ENCODE measurements at places on chromosomes 2 and 18. TPM values are rescaled to one million over a fixed set of nuclear protein-coding genes. Genes with fewer than 3 reads are reported as not detected.

Gene LYPD1
- not detected for total RNA-seq

Gene TSGA10
- 6.7 TPM for total RNA-seq

Gene CXCR4
- 102 TPM for total RNA-seq

- DNase-seq: no peak
Observed at GRCh38 chr2:130198343-130198742, at the start of gene TUBA3E. TSS of gene TUBA3E (minus strand) at chr2:130198439. CDS start at chr2:130198360, 79 bp downstream.

Gene IMMT
- total RNA-seq: 149 TPM

DNA sequence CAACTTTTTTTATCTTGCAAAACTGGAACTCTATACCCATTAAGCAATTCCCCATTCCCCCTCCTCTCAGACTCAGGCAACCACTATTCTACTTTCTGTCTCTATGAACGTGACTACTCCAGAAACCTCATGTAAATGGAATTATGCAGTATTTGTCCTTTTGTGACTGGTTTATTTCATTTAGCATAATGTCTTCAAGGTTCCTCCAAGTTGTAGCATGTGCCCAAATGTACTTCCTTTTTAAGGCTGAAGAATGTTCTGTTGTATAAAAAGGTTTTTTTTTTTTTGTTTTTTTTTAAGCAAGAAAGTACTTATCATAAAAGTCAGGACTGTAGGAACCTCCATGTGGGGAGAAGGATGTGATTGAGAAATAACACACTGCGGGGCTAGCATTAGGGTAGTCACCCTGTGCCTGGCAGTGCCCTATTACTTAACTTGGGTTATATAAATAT is 262.9 kb upstream of the FBXO11 start:
- no peak for DNase-seq
